ENCODE measurements at places on chromosomes 7 and 10.

- DNase-seq, result no peak
Observed at GRCh38 chr10:129410688-129411392, 56.2 kb upstream of the MGMT start.

GRCh38 chr7:94295850-94296249 is 98.8 kb upstream of the COL1A2 start:
- DNase-seq, result peak; percentile 62

DNA sequence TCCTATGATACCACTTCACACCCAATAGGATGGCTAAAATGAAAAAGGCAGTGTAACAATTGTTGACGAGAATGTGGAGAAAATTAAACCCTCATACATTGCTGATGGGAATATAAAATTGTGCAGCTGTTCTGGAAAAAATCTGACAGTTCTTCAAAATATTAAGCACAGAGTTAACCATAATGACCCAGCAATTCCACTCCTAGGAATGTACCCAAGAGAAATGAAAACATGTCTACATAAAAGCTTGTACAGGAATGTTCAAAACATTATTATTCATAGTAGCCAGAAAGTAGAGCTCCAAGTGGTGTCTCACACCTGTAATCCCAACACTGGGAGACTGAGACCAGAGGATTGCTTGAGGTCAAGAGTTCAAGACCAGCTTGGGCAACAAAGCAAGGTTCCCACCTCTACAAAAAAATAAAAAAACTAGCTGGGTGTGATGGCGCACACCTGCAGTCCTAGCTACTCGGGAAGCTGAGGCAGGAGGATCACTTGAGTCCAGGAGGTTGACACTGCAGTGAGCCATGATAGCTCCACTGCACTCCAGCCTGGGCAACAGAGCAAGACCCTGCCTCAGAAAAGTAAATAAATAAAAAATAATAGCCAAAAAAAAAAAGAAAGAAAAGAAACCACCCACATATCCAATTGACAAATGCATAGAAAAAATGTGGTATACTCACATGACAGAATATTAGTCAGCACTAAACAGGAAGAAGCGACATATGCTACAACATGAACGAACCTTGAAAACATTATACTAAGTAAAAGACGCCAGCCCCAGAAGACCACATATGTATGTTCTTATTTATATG is 5.0 kb downstream of the RHEB start:
- DNase-seq, result no peak

DNA sequence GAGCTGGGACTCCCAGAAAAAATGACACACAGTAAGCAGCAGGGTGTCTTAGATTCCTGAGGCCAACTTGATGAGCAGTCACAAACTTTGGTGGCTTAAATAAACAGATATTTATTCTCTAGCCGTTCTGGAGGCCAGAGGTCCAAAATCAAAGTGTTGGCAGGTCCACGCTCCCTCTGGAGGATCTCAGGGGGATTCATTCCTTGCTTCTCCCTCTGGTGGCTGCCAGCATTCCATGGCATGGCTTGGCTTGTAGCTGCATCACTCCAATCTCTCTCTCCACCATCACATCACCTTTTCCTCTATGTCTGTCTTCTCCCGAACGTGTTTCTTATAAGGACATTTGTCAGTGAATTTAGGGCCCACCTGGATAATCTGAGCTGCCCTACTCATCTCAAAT is 98.4 kb downstream of the OSBPL3 start:
- DNase-seq, result no peak

- DNase-seq, result no peak
Observed at GRCh38 chr10:86165666-86166065, 200.9 kb downstream of the GRID1 start.

DNA sequence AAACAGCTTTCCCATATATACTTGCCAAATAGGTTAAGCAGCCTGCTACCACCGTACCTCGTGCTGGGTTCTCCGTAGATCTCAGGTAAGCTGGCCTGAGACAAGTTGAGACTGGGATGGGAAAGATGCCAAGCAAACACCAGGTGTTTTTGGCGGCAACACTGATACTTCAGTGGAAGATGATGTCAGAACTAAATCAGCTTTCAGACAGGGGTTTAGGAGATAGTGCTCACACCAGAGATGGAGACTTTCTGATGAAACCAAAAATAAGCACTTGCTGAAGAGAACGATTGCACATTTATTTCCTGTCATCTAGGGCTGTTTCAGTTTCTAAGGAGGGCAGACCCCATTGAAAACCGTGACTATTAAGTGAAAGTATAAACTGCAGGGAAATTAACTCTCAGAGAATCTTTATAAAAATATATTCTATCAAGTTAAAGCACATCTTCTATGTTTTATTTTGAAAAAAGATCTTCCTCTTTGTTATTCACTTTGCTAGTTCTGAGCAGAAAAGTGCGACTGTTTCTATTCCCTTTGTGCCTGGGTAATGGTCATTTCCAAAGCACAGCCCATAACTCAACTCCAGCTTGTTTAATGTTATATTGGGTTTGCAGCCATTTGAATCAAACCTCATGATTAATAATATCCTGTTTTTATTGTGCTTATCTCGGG is 149.9 kb downstream of the CPED1 start:
- no peak for DNase-seq

GRCh38 chr10:5910323-5911100 is 20.5 kb downstream of the FBH1 start:
- DNase-seq, result no peak

- DNase-seq, result peak; percentile 23
Observed at GRCh38 chr10:15704581-15704968, 15.1 kb downstream of the ITGA8 start.

- no peak for DNase-seq
Observed at GRCh38 chr10:91479583-91479982, 69.4 kb downstream of the HECTD2 start.

DNA sequence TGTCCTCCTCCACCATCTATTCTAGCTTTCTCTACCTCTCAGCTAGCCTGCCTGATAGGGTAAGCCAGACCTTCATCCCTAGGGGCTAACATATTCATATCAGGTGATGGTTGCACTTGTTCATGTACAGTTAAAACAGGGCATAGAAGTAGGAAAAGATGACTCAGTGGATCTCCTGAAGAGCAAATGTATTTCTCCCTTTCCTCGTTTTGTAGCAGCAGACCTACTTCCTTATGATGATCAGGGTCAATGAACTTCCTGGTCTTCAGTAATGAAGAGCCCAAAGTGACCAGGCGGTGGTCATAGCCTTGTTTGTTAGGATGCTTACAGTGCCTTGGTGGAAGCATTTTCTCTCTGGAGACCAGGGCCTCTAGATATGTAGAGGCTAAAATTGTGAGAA is 6.3 kb downstream of the LIPJ start:
- no peak for DNase-seq

DNA sequence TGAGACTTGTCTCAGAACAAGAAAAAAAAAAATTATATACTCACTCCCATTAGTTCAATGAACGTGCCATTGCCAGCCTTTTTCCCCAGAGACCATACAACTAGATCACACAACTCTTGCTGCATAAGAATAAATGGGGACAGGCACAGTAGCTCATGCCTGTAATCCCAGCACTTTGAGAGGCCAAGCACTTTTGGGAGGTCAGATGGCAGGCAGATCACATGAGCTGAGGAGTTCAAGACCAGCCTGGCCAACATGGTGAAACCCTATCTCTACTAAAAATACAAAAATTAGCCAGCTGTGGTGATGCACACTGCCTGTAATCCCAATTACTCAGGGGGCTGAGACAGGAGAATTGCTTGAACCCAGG is 13.6 kb downstream of the PDLIM1 start:
- DNase-seq, result no peak

DNA sequence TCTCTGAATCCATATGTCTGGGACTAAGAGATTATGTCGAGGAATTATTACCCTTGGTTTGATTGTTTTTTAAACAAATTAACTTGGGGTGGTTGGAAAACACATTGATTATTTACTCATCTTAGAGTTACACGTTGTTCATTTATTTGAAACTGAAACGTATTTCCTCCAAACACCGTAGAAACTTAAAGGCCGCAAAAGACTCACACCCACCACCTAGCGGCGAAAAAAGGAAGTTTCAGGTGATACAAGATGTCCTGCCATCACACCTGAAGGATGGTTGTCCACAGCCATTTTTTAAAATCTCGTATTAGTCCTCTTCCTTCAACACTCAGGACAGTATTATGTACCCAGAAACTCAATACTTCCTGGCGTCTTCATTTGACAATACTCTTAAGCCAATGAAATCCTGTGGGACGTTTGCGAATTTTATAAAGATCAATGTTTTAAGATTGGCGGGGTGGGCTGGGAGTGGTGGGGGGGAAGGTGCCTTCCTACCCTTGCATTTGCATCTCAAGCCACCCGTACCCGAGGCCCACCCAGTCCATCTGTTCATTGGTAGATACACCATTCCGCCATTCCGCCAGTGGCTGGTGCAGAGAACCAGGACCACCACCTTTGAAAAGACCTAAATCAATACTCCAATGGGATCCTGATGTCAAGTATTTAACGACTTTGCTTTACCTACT is 1.4 kb upstream of the LCOR start:
- DNase-seq, result peak; percentile 58

- DNase-seq, result no peak
Observed at GRCh38 chr10:62990126-62990525, 143.0 kb upstream of the NRBF2 start.

DNA sequence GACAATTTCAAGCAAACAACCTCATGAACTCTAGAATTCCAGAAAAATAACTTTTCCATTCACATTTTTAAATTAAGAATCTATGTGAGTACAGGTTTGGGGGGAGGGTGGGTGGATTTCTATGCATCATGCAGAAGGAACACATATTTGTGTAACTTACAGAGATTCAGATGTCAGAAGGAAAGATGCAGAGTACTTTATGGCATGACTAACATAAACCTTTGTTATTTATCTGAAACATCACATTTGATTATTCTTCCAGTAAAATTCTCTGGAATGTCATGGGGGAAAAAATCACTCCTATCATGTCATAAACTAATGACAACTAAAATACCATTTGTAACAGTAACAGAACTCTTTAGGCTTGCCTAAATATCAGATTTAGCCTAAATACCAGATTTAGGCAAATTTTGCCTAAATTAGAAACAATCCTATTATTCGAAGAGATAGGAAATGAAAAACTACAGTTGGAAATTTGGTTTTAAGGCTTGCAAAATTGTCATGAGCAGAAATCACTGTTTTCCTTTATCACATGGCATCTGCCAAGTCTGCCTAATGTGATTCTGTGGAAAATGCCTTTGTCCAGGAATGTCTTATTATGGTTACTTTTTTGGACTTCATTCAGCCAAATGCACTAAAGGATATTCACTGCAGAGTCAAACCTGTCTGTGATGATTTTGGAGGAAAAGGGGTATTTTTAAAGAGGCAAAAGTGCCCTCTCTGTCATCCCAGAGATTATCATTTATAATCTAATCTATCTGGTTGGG is 527.7 kb upstream of the CELF2 start:
- DNase-seq, result no peak

DNA sequence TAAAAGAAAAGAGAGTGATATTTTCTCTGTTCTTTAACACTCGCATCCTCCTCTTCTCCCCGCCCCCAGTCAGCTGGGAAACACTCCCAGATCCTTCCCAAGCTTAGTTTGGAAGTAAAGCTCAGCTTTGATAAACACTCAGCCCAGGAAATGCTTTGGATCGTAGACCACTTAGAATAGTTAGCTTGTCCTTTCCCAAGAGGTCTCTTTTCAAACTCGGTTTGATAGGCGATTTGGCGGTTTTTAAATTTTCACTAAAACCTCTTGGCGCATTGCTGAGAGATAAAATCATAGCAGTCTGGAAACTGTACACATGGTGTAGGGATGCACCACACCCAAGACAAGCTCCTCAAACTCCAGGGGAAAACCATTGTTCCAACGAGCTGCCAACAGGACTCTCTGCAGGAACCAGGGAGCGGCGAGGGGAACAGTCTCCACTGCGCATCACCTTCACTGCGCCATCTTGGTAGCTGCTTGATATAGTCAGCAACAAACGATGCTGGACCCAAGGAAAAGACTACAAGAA is 22.3 kb downstream of the SMURF1 start:
- peak; percentile 70 for DNase-seq

DNA sequence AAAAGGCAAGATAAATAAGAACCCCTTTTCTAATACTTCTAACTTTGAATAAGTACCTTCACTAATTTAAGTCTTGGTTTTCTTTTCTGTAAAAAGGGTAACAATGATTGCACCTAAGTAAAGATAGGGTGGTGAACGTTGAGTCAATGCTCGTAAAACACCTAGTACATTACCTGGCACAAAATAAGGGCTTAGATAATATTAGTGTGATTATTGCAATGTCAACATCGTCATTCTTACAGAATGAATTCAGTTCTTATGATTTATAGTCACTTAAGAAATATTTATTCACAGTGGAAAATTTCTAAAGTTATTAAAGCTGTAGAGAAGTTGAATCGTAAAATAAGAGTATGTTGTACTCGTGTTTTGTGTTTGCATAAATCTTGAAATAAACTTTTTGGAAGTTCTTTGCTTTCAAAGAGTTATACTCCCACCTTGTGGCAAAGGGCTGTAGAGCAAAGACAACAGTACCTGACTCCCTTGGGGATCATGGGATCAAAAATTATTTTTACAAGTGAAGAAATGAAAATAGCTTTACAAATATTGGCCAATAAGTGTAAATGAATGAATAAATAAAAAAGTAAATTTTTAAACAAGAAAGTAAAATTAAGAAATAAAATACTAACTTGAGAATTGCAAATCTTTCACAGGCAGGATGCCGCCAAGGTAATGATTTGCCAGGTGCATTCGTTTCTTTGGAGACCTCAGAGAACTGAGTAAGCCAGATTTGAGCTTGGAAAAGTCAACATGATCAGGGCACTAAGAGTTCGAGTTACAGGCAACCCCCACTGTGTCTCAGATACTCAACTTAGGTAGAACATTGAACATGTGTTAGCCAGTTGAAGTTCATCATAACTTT is 285.8 kb upstream of the CACNA2D1 start:
- peak; percentile 38 for DNase-seq

DNA sequence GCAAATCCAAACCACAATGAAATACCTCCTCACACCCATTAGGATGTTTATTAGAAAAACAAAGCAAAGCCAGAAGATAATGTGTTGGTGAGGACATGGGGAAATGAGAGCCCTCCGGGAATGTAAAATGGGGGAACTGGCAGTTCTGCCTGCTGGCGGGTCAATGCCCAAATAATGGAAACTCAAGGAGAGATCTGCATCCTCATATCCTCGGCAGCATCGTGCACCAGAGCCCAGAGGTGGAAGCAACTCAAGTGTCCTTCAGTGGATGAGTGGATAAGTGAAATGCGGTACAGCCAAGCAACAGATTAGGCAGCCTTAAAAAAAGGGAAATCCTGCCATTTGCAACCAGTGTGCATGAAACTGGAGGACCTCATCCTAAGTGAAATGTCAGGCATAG is 325.2 kb downstream of the WDR37 start:
- no peak for DNase-seq
